Stimulated activated CD8-positive, alpha-beta memory T cell treated with anti-CD3 and anti-CD28 coated beads, Interleukin-4, amount 100 ng/mL, for 24 hours (primary cell): ENCODE measurements at places on chromosomes 3 and 15.
A peak's percentile ranks its signal among the peaks of the same experiment; 100 is the strongest.

GRCh38 chr15:41105348-41106334 is 10.4 kb downstream of the INO80 start:
- DNase-seq, result no peak

GRCh38 chr3:122092460-122093165 is 37.5 kb downstream of the CD86 start:
- peak; percentile 38 for DNase-seq

- no peak for DNase-seq
These were observed 4.5 kb upstream of the AP2M1 start for GRCh38 chr3:184169896-184170875.

GRCh38 chr3:49417516-49418120 is 4.7 kb downstream of the AMT start:
- DNase-seq, result no peak

DNA sequence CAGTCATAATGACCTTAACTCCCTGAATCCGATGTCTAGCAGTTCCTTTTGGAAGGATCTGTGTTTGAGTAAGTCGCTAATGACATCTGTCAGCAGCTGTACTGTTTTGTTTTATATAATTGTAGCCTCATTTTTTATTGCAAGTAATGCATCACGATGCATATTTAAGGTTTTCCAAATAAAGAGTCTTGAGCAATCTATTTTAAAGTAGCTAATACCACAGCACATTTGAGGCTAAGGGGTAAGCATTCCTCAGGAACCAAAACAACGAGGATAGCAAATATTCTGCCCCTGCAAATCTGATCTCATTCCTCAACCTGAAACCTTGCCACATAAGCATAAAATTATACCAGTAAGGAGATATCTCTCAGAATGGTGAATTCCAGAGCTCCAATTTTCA is 98.7 kb downstream of the TBC1D5 start:
- DNase-seq, result no peak

DNA sequence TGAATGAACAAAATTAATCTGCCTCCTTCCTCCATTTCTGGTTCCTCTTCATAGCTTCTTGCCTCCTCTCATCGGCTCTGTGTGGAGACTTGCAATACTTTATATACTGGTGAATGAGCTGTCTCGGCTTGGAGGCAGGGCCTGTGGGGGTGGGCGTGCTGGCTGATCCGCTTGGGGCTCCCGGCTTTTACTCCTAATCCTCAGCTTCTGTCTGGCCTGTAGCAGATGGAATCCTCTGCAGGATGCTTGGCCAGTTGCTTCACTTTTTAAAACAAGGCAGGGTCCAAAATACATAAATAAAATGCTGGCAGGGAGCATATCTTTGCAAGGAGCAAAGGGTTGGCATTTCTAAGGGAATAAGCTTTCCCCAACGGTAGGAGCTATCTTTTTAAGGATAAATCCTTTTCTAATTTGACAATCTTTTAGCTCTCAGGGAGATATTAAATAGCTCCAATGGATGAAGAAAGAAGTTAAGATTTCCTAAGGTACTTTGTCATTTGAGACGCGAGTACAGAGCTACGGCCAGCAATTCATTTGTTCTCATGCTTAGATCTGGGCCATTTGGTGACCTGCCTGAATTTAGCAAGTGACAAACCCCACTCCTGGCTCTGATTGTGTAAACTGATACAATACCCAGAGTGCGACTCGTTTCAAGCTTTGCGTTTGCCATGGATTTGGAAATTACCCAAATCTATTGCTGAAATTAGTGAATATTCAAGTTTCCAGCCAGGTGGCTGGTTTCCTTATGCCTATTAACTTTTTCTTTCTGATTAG is 18.9 kb downstream of the SV2B start:
- DNase-seq, result no peak

GRCh38 chr15:83783227-83783626 is 129.3 kb downstream of the ADAMTSL3 start:
- DNase-seq, result no peak

DNA sequence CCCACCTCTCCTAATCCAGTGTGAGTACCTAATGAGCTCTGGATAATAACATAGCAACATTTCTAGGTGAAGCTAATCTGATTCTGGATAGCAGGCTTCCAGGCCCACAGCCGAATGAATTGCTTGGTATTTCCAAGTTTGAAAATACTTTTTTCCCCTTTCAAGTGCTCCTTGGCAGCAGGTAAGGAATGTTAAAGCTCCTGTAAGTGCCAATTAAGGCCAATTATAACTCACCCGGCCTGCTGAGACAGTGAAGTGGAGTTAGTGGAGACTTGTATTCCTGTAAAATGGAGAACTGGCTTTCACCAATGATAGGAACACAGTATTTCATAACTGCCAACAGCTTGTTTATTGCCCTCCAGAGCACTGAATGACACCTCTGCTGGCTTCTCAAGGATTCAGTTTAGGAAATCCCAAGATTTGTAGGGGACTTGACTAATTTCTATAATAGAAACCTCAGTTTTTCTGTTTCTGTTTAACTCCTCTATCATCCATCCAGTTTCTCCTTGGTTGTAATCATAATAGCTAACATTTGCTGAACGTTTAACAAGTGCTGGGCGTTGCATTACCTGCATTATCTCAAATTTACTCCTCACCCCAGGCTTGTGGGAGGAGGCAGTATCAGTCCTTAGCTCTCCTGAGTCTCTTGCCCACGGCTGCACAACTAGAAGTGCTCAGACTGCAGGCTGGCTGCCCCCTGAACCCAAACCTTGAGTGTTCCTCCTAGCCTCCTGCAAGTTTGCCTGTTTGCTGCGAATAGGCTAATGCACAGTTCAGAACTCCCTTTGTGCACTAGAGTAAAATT is 52.7 kb upstream of the SCAANT1 start:
- DNase-seq, result no peak

DNA sequence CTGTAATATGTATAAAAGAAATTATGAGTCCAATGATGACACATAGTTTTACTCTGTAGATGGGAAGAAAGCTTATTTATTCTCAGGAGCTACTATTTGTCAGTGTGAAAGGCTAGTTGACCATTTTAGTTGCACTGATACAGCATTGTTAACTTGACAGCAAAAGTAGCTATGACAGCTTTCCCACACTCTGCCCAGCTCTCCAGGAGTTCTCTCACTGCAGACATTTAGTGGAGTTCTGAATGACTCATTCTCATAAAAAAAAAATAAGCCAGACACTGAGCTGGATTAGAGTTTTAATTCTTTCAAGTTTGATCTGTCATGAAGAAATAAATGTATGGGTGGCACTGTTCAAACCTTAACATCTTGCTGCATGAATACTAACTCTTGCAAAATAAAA is 77.2 kb upstream of the CFAP20DC start:
- DNase-seq, result no peak

- no peak for DNase-seq
These were observed 94.2 kb downstream of the FMN1 start for GRCh38 chr15:33100314-33100713.

DNA sequence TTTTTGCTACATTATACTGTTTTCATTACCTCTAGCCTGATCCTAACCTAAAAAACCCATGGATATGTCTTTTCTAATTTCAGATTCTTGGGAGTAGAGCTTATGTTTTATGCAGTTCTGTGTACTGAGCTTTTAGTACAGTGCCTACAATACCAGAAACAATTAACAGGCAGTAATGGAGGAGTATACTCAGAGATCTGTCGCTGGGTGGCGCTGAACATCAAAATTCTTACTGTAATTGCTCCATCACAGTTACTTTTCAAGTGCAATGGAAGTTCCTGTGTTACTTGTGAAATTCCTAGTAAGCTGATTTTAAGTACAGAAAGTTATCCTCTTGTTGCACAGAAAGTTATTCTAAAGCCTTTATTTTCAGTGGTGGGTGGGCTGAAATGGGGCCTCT is 66.9 kb downstream of the RNF13 start:
- DNase-seq, result no peak

DNA sequence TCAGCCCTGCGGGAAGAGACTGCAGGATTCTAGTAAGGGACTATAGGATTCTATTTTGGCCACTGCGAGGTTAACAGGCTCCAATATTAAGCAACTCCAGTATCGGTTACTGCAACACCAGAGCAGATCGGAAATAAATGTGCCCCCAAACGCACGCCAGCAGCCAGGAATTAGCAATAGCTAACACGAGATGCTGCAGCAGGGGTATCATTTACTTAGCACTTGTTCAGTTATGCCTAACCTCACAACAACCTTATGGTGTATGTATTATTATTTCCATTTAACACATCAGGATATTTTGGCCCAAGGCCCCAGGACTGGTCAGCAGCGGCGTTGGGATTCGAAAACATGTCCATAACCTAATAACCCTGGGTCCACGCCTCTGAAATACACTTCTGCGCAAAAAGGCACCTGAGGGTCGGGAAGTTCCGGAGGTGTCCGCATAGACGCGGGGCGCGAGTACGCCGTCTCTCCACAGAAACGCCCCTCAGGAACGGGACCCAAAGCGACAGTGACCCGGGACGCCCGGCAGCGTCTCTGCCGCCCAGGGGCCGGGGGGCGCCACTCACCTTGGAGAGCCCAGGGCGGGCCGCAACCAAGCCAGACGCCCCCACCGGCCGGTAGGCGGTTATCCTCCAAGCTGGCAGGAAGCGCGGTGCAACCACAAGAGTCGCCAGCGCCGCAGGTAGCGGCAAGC is 681 bp downstream of the PIK3CB start:
- no peak for DNase-seq

DNA sequence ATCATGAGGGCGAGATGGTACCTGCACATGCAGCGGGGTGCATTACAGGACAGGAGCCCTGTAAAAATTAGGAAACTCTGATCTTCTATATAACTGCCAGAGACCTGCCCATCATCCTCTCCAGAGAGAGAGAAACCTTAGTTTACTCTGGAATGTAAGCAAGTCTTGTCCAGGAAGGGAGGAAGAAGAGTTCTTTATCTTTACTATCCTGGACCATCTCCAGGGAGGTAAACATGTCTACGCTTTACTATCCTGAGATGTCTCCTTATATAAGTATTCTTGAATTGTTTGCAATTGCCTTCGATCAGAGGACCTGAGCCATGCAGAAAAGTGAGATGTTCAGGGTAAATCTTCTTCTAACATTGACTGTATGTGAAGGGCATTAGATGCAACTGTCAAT is 12.7 kb upstream of the HACD2 start:
- DNase-seq, result no peak

GRCh38 chr3:171001957-171002694 is 24.4 kb downstream of the SLC2A2 start:
- no peak for DNase-seq

DNA sequence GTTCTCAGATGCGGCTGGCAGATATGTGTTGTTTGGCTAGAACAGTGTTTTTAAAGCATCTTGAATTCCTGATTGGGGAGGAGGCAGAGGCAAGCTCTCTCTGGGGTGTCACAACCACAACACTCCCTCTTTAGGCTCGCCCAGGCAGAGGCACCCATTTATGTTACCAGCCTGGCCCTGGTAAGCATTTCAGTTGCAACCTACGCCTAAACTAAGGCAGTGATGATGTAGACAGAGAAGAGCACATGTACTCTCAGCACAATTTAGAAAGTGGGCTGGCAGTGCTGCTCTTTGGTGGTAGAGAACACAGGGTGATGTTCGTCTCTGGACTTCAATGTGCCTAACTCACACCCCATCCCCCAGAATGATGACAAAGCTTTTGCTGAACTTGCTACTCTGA is 41.2 kb upstream of the TJP1 start:
- DNase-seq, result no peak

DNA sequence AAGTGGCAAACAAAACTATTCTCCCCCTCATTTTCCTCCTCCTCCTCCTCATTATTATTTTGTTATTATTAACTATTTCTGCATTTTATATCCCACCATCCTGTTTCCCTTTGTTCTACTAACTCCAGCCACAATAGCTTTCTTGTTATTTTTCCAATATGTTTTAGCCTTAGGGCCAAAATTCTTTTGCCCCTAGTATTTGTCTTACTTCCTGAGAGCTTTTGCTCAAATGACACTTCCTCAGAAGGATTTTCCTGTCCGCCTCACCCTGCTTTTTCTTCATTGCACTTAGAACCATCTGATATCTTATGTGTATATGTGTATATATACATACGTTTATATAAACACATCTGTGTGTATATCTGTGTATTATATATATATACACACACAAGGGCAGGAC is 32.7 kb upstream of the NUDT16 start:
- no peak for DNase-seq

DNA sequence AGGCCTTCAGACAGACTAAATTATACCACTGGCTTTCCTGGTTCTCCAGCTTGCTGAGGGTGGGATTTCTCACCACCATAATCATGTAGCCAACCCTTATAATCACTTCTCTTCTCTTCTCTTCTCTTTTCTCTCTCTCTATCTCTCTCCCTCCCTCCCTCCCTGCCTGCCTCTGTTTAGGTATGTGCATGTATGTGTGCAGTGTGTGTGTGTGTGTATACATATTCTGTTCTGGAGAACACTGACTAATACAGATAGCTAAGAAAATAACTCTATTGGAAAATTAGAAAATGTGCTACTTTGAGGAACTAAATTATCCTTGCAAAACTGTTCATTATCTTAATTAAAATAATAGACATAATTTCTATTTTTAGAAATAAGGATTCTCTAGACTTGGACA is 118.6 kb upstream of the GADL1 start:
- DNase-seq, result no peak

- no peak for DNase-seq
These were observed 3.5 kb downstream of the TSEN2 start for GRCh38 chr3:12487786-12488185.

DNA sequence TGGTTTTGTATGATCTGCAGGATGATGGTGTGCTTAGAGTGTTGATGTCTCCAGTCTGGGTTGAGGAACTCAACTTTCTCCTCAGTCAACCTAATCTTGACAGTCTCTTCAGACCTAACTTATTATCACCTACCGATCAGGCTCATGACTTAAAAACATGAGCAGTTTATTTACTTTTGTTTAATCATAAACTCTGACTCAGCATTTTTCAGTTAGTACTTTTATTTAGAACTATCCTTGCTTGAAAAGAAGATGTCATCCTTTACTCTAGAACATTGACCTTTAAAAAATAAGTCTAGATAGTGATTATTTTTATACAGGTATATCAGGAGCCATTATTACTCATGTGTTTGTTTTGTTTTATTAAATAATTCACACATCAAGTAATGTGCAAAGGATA is 414.8 kb downstream of the AGBL1 start:
- no peak for DNase-seq
